ENCODE measurements at places on chromosomes 13 and 19. TPM values are rescaled to one million over a fixed set of nuclear protein-coding genes. Genes with fewer than 3 reads are reported as not detected.

DNA sequence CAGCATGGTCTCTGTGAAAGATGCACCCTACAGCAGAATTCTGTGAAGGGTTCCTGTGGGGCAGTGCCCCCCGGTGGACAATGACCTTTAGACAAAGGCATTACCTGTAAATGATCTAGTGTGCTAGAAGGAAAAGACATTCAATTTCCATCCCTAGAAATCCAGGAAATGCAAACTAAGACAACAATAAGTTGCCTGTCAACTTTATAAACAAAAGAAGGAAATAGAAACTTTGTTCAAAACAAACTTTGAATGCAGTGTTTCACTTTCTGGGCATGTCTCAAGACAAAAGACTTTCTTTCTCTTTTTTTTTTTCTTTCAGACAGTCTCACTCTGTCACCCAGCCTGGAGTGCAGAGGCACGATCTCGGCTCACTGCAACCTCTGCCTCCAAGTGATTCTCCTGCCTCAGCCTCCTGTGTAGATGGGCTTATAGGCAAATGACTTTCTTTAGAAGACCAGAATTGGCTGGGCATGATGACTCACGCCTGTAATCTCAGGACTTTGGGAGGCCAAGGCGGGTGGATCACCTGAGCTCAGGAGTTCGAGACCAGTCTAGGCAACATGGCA lies 15.5 kb downstream of the TEX101 start:
- no peak overlapping the region for H3K4me3 ChIP-seq
- no peak overlapping the region for H3K27ac ChIP-seq
- H3K4me1 ChIP-seq = peaks cover 19% of the 10 kb centered on the region
- no peaks in the 10 kb centered on the region for H3K36me3 ChIP-seq
- no peak for DNase-seq

DNA sequence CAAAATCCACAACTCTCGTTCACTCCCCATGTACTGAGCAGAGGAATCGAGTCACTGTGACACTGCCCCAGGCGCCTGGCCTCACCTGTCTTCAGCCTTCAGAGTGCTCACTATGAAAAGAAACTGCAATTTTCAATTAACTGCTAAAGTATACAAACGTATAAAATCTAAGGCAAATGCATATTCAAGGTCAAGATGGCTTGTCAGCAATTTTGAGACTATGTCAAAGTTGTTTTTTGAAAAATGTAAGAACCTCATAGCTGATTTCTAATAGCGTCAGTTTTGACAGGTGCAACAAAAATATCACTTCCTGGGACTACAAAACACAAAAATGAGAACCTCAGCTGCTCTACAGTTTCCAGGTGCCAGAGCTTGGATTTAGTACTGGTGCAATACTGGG lies 31.4 kb downstream of the TUBGCP3 start:
- H3K27me3 ChIP-seq = no peaks in the 10 kb centered on the region
- H3K4me3 ChIP-seq = no peak overlapping the region
- H3K27ac ChIP-seq = no peak overlapping the region
- H3K4me1 ChIP-seq = peaks cover 9% of the 10 kb centered on the region

- no peak overlapping the region for H3K4me3 ChIP-seq
- peaks cover 25% of the 10 kb centered on the region for H3K27me3 ChIP-seq
- no peak for DNase-seq
- no peak overlapping the region for H3K27ac ChIP-seq
- H3K4me1 ChIP-seq = no peaks in the 10 kb centered on the region
Observed at GRCh38 chr13:47158593-47158992, 261.7 kb upstream of the HTR2A start.

GRCh38 chr13:74747186-74747955 lies 613.2 kb upstream of the KLF12 start:
- no peaks in the 10 kb centered on the region for H3K4me1 ChIP-seq
- H3K36me3 ChIP-seq = no peaks in the 10 kb centered on the region
- no peaks in the 10 kb centered on the region for H3K27me3 ChIP-seq
- H3K27ac ChIP-seq = no peak overlapping the region

GRCh38 chr19:50569938-50570540 lies 1.8 kb upstream of the LRRC4B start:
- no peaks in the 10 kb centered on the region for H3K36me3 ChIP-seq
- H3K4me3 ChIP-seq = no peak overlapping the region
- DNase-seq = no peak

Gene PAK4
- total RNA-seq = 13.7 TPM

Gene FFAR3
- not detected for total RNA-seq

All from activated B cell treated with CpG ODN at 0.5 μM for 24 hours (primary cell).